Tibial artery (tissue), 4 donors: ENCODE measurements at places on chromosomes 1 and 21.

GRCh38 chr1:11611638-11612327, 42.4 kb downstream of the FBXO2 start:
- no peak for DNase-seq

GRCh38 chr21:33751120-33751519, 108.8 kb downstream of the ITSN1 start:
- DNase-seq, result no peak

DNA sequence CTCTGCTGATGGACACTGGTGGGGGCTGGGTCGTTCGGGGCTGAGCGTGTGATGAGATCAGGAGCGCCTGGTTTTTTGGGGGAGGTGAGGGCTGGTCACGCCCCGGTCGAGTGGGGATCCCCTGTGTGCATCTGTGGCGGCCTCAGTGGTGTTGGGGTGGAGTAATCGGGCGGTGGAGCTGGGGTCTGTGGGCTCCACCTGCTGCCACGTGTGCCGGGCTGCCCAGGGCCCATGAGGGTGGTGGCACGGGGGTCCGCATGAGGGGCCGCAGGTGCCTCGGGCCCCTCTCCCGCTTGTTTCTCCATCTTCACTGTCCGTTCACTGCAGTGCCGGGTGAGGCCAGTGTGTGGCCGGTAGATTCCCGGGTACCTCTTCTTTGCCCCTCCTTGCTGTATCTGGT, 17.2 kb downstream of the PRKCZ start:
- no peak for DNase-seq

DNA sequence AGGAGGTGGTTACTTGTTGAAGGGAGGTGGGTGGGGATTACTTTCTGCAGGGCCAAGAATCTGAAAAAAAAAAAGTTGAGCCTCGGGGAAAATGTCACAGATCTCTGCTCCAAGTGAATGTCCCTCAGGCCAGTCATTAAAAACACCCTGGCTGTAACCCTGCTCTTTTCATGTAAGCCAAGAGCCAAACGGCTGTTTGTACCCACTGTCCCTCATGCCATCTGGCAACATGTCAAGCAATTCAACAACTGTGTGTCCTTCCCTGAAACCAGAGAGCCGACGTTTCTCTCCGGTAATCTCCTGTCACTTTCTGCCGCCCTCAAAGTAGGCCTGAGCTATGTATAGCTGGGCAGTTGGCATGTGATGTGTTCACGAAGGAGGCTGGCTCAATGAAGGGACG, 14.7 kb downstream of the CASQ2 start:
- DNase-seq, result peak; percentile 72

- no peak for DNase-seq
These were observed 1.3 kb downstream of the INAVA start for GRCh38 chr1:200895801-200896530.

GRCh38 chr1:15992582-15993500, 11.2 kb upstream of the SRARP start:
- no peak for DNase-seq

DNA sequence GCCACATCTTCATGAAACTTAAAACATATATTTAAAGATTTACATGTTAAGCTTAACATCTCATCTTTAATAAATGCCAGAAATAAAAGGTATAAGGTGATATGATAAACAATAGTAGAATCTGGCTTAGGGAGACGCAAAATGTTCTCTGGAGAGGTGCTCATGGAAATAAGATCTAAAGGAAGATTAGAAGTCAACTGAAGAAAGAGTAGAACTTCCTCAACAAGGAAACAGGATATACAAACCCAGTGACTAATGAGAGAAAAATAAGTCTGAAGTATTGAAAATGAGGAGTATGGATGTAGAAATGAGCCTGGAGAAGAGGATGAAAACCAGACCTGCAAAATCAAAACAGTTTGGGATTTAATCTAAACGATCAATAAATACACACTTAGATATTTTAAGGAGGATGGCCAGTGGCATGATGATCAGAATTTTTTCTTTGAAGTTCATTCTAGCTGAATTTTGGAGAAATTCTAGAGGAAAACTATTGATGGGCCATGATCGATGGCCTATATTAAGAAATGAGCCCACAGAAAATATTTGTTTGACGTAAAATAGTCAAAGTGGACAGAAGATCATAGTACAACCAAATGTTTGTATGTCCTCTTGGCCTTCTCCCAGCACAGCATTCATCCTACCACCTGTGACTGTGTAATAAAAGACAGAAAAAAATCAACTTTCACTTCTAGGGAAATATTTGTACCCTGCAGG, 387.9 kb upstream of the PTBP2 start:
- DNase-seq, result no peak

DNA sequence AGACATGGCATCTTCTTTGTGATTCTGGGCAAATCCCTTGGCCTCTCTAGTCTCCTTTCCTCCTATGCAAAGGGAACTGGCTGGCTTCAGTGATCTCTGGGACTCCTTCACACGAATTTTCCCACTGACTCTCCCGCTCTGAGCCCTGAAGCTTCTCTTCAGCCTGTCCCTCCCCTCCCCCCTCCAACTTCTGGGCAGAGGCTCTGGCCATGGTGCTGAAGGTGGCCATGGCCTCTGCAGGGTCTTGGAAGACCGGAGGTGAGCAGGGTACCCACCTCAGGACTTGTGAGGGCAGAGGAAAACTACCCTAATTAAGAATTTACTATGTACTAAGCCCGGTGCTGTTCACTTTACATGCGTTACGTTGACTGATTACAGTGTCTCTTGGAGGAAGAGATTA, 29.4 kb upstream of the POU3F1 start:
- DNase-seq, result no peak

- no peak for DNase-seq
These were observed 45.3 kb downstream of the TARBP1 start for GRCh38 chr1:234433563-234434285.

- no peak for DNase-seq
These were observed 22.3 kb upstream of the FAM78B start for GRCh38 chr1:166189126-166189525.

DNA sequence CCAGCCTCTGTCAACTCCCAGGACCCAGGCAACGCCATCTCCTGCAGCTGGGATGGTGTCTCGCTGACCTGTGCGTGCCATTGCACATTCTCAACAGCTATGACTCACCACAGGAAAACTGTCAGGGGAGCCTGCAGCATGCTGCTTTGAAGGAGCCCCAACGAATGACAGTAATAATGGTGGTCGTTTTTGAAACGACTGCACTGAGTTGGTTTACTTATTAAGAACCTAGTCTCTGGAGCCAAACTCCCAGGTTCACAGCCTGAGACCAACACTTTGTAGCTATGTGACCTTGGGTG, 21.6 kb downstream of the TCEA3 start:
- DNase-seq, result no peak

DNA sequence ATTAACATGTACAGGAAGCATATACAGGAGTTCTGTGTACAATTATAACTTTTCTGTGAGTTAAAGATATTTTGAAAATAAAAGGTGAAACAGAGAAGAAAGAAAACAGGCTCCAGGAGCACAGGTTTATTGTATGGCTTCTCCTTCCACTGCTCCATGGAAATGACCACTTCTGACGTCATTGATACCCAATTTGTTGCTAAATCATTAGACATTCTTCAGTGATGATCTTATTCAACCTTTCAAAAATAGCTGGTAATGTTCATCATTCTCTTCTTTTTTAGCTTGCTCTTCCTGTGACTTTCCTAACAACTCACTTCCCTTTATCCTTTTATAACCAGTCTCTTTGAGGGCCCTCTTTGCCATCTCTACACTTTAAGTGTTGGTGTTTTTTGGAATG, 77.8 kb downstream of the KCNK2 start:
- DNase-seq, result no peak

- DNase-seq, result no peak
These were observed 4.0 kb downstream of the HAO2 start for GRCh38 chr1:119372503-119373086.

DNA sequence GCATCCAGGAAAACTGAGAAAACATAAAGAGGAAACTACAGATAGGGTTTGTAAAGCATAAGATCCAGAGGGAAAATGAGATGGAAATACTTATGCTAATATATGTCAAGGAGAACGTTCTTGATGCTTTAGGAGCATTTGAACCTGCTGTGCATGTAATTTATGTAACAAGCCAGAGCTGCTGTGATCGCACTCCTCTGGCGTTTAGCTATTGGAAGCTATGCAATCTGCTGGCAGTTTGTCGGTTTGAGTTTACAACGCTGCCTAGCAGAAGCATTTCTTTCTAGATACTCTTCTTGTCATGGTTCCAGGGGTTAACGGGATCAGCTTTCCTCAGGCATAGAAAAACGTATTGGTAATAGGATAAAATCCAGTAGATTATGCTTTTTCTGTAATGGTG, 182.7 kb downstream of the KCNH1 start:
- no peak for DNase-seq

- no peak for DNase-seq
These were observed 354.1 kb upstream of the B3GALT2 start for GRCh38 chr1:193540511-193540910.

GRCh38 chr1:110337704-110338308, 1.4 kb upstream of the RBM15 start:
- peak; percentile 73 for DNase-seq

- DNase-seq, result no peak
These were observed 71.4 kb downstream of the RGL1 start for GRCh38 chr1:183876309-183876708.

GRCh38 chr1:67619080-67619479, 65.9 kb upstream of the GADD45A start:
- no peak for DNase-seq

GRCh38 chr1:6591644-6592043, 11.0 kb downstream of the KLHL21 start:
- no peak for DNase-seq

- no peak for DNase-seq
These were observed 303.6 kb downstream of the LMX1A start for GRCh38 chr1:165052936-165053335.

DNA sequence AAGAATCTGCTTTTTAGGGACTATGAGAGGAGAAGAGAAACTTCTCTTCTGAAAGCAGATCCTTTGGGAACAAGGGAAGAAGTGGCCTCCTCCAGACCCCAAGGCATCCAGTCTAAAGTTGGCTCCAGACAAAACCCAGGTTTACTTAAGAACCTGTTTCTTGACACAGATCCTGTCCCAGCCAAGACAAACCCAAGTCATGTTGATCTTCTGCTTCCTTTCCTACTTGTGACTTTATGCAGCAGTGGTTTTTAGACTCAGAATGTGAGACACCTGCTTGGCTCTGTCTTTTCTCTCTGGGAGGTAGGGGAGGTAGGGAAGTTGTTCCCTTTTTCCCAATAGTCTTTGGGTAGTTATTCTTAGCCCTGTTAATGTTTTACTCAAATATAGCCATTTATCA, 38.3 kb downstream of the ELAPOR1 start:
- no peak for DNase-seq

- DNase-seq, result no peak
These were observed 8.7 kb upstream of the ECE1 start for GRCh38 chr1:21298981-21299391.

- DNase-seq, result peak; percentile 68
These were observed 137.1 kb downstream of the CAMTA1 start for GRCh38 chr1:6922096-6922931.

DNA sequence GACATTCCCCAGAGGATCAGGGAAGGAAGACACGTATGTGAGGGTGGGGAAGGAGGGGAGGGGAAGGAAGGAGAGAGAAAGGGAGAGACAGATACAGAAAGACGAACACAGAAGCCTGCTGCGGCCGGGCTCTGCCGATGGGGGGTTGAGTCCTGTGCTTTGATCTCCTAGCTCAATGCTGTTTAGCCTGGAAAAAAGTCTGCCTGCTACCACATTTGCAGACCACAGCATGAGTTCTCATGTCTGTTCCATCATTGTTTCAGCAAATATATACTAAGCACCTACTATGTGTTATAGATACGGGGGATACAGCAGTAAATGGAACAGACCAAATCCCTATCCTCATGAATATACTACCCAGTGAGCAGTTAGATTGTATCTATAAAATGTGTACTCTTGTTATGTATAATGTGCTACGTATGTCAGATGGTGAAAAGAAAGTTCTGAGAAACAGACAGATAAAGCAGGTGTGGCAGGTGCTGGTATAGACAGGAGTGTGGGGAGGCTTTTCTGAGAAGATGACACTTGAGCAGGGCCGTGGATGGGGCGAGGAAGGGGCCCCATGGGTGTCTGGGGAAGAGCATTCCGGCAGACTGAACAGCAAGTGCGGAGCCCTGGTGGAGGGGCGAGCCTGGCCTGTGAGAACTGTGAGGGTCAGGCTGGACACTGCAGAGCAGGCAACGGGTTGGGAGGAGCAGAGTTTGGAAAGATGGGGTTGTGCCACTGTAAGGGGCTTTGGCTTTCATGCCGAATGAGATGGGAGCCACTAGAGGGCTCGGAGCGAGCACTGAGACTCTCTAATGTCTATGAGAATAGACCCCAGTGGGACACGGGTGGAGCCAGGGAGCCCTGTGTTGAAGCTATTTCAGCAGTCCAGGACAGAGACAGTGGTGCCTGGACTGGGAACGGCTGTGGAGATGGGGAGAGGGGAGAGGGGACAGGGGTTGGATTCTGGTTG, 34.1 kb downstream of the KIAA1614 start:
- DNase-seq, result no peak

GRCh38 chr1:30012455-30013440, 710.6 kb downstream of the MATN1 start:
- DNase-seq, result peak; percentile 33

GRCh38 chr1:230125640-230126528, 58.8 kb downstream of the GALNT2 start:
- DNase-seq, result no peak

DNA sequence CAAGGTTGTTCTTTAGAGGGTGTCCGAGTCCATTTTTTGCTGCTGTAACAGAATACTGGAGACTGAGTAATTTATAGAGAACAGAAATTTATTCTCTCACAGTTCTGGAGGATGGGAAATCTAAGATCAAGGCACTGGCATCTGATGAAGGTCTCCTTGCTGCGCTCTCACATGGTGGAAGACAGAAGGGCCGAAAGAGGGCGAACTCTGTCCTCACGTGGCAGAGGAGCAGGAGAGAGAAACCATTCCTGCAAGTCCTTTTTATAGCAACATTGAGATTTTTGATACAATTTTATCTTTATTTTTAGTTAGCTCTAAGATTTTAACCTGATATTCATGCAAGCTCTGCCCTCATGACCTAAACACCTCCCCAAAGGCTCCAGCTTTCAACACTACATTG, 48.3 kb downstream of the ATG4C start:
- no peak for DNase-seq

GRCh38 chr1:213264531-213264930, 213.5 kb downstream of the RPS6KC1 start:
- DNase-seq, result no peak

GRCh38 chr1:25700144-25700523, 83.5 kb downstream of the MAN1C1 start:
- DNase-seq, result peak; percentile 80

- DNase-seq, result no peak
These were observed 36.2 kb downstream of the ACOT7 start for GRCh38 chr1:6357243-6357936.
